ENCODE measurements at places on chromosomes 6 and 20.

- no peak for DNase-seq
These were observed 460.2 kb upstream of the BTBD3 start for GRCh38 chr20:11457488-11457887.

DNA sequence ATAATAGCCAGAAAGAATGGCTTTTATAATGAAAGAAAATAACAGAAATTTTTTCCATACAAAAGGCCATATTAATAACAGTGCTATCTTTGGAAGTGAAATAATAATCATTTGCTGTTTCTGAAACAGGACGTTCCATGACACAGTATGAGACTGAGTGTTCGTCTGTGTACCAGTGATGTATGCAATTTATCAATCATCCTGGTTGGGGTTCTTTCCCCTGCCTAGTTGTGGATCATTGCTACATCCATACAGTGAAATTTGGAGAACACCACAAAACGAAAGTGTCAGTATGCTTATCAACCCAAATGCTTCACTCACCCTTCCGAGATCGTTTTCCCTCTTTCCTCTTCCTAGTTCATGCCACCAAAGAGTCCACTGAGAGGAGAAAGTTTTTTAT, 151.4 kb upstream of the PRDM1 start:
- DNase-seq: no peak

- no peak for DNase-seq
These were observed 33.6 kb downstream of the HM13 start for GRCh38 chr20:31547720-31548298.

- no peak for DNase-seq
These were observed 41.6 kb downstream of the ZBTB2 start for GRCh38 chr6:151349651-151350270.

DNA sequence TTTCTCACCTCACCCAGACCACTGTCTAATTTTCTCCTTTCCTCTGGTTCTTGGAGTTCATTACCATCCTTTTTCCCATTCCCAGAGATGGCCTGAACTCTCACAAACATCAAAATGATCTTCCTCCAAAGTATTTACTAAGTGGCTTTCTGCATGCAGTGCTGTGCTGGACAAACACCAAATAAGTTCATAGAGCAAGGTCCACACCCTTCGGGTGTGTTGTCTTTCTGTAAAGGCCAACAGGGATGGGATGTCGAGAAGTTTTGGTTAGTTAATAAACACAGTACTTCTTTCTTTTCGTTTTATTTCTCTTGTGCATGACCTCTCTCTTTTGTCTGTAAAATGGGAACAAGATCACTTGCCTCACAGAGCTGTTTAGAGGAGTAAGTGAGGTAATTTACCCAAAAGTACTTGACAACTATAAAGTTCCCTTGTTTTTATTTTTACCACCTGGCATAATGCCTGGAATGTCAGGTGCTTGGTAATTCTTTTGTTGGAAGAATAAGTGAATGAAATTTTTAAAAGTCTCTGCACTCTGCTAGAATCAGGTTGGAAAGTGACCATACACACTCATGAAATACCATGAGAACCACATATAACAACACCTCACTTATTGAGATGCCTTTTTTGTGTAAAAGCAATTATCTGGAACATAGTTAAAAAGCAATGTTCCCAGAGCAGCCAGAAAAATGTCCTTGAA, 22.8 kb upstream of the CCN6 start:
- no peak for DNase-seq

DNA sequence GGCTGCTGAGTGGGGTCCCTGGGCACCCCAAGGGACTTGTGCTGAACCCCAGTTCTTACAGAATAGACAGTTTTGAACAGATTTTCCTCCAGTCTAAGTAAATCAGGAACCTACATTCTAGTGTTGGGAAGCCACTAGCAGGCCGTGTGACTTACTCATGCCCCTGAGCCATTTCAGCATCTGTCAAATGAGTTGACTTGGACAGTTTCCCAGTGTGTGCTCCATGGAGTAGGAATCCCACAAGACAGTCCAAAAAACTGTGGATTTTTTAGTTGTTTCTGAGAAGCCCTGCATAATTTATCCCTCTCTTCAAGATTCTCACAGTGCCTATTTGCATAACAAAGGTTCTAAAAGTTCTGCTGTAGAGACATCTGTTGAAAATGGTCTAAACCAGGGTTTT, 2.1 kb downstream of the GABRR2 start:
- no peak for DNase-seq

- DNase-seq: no peak
These were observed 37.1 kb downstream of the SERPINB1 start for GRCh38 chr6:2804516-2804915.
